SW480 (cell line): ENCODE measurements at places on chromosomes 13 and 19.

GRCh38 chr13:113465300-113465699 is 12.0 kb upstream of the ADPRHL1 start:
- DNase-seq, result no peak

GRCh38 chr19:2815923-2816322 is 3.7 kb upstream of the ZNF554 start:
- DNase-seq, result no peak

DNA sequence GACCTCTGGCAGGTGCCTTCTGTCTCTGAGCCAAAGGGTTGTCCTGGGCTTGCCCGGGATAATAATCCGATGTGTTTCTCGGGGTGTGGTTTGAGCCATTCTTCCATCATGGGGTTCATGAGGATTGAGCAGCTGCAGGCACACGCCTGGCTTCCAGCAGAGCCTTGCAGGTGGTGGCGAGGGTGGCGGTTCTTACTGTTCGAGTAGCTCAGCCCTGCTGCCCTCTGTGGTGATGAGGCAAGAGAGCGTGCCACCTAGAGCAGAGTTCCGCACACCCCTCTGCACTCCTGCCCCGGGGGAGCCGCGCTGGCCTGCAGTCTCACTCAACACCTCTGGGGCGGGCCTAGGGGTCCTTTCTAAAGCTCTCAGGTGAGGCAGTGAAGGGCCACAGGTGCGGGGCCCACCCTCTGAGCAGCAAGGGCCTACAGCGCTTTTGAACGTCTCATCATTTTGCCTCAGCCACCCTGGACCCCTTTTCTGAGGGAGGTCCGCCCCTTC is 3.8 kb downstream of the SCN1B start:
- no peak for DNase-seq

DNA sequence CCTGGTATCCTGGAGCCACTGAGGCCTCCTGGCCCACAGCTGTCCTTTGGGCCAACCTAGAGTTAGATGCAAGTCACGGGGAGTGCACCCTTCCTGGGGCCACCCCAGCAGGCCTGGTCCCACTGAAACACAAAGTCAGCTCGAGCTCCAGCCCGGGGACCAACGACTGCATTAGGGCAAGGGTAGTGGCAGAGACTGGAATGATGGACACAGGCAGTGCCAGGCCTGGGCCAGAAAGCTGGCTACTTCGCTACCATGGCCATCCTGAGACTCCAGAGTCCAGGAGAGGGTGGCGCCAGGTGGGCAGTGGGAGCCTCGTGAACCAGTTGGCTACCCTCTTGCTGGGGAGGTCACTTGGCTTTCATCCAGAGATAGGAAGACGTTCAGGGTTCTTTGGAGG is 22.2 kb upstream of the RNF17 start:
- no peak for DNase-seq

GRCh38 chr13:80477661-80478443 is 136.9 kb upstream of the SPRY2 start:
- no peak for DNase-seq

- DNase-seq, result no peak
Observed at GRCh38 chr19:8511573-8512101, 2.3 kb downstream of the ZNF414 start.

- no peak for DNase-seq
Observed at GRCh38 chr19:33211794-33212435, 13.7 kb downstream of the SLC7A10 start.

DNA sequence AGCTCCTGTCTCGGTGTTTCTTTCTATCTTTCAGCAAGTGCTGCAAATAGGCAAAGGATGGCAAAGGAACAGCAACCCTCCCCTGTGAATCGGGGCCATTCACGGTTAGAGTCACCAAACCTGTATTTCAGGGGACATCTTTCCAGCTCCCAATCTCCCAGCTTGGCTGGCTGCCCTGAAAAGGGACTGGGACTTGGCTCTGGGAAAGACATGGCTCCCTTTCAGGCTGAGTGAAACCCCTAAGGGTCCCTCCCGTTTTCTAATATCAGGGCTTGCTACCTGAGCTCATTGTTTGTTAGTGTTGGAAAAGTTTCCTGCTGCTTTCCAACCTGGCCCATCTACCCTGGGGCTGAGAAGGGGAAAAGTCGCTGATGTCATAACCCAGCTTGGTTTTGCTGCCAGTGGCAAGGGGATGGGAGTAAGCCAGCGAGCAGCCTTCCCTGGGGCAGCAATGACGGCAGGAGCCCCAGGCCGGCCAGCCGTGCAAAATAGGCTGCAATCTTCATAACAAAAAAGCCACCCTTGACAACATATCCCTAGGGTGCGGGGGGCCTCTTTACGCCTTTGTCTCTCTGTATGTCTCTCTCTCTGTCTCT is 29.9 kb downstream of the SERP2 start:
- peak; percentile 18 for DNase-seq

- no peak for DNase-seq
Observed at GRCh38 chr19:35773020-35773806, 2.2 kb upstream of the ARHGAP33 start.

GRCh38 chr19:48858984-48859710 is 9.3 kb downstream of the PLEKHA4 start:
- DNase-seq, result no peak

GRCh38 chr13:77422724-77423123 is 95.8 kb upstream of the MYCBP2 start:
- DNase-seq, result no peak

DNA sequence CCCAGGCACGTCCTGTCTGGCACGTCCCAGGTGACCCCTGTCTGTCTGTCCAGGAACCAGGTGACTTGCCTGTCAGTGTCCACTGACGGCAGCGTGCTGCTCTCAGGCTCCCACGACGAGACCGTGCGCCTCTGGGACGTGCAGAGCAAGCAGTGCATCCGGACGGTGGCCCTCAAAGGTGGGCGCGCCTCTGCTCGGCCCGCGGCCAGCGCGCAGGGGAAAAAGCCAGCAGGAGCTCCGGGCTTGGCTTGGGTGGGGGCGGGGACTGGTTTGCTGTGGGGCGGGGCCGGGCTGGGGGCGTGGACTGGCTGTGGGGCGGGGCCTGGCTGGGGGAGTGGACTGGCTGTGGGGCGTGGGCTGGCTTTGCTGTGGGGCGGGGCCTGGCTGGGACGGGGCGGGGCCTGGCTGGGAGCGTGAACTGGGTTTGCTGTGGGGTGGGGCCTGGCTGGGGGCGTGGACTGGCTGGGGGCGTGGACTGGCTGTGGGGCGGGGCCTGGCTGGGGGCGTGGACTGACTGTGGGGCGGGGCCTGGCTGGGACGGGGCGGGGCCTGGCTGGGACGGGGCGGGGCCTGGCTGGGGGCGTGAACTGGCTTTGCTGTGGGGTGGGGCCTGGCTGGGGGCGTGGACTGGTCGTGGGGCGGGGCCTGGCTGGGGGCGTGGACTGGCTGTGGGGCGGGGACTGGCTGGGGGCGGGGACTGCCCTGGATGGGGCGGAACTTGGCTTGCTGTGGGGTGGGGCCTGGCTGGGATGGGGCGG is 7.2 kb downstream of the WDR18 start:
- no peak for DNase-seq

GRCh38 chr19:16121967-16122366 is 10.3 kb downstream of the RAB8A start:
- DNase-seq, result no peak

DNA sequence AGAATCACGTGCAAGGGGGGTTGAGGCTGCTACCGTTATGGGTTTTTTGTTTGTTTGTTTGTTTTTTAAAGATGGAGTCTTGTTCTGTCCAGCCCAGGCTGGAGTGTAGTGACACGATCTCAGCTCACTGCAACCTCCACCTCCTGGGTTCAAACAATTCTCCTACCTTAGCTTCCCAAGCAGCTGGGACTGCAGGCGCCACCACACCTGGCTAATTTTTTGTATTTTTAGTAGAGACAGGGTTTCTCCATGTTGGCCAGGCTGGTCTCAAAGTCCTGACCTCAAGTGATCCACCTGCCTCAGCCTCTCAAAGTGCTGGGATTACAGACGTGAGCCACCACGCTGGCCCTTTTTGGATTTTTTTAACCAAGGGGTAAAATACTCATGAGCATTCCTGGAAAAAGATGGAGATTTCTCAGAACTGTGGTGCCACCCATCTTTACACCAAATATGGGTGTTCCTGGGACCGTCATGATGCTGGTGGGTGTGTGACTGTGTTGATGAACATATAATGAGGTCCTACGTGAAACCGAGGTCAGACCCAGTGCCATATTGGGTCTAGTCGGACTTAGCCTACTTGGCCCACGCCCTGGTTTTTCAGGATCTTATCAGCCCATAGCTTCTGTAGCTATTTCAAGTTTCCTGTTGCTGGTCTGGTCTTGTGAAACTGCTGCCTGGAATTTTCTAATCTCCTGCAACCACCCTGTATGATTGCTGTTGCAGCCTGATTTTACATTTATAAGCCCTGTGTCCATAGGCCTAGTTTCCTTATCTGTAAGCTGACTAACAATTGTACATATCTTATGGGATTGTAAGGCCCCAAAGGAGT is 6.2 kb downstream of the PPP1R15A start:
- no peak for DNase-seq

GRCh38 chr13:69921156-69921555 is 186.5 kb upstream of the ATXN8OS start:
- DNase-seq, result no peak

DNA sequence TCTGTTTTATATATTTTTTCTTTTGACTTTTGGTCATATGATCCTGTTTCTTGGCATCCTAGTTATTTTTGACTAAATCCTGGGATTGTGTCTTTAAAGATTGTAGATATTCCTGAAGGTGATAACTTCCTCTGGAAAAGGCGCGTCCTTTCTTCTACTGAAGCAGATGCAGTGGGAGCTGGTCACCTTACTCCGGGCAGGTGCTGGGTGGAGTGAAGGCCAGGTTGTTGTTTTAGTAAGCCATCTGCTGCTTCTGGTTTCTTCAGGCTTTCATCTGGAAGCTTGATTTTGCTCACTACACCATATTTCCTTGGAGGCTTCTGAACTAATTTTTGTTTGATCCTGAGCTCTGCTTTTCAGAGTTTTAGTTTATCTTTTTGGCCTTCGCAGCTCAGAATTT is 21.5 kb downstream of the URI1 start:
- no peak for DNase-seq

- no peak for DNase-seq
Observed at GRCh38 chr19:50332244-50333038, 3.3 kb upstream of the KCNC3 start.

GRCh38 chr19:35077411-35078223 is 36.1 kb downstream of the HPN start:
- no peak for DNase-seq

DNA sequence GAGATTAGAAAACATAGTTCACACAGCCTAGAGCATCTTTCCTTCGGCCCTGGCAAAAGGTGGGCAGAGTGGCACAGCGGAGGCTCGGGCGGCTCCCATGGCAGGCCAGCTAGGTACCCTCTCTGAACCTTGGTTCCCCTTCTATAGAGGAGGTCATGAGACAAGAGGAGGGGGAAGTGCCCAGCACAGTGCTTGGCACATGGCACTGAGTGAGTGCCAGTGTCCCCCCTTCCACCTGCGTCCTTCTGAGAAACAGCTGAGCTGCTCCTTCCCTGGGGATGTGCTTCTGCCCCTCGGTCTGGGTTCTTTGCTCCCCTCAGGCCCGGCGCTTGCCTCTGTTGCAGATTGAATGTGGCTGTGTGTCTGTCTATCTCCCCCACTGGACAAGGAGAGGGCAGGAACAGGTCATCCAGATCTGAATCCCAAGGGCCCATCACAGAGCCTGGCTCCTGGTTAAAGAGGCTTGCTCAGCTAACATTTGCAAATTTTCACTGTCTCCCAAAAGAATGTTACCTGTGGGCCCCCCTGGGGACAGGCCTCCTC is 165.6 kb downstream of the USP12 start:
- peak; percentile 16 for DNase-seq

GRCh38 chr19:16248380-16249023 is 50.8 kb downstream of the AP1M1 start:
- DNase-seq, result no peak

GRCh38 chr13:40813667-40814454 is 24.4 kb downstream of the SLC25A15 start:
- no peak for DNase-seq

DNA sequence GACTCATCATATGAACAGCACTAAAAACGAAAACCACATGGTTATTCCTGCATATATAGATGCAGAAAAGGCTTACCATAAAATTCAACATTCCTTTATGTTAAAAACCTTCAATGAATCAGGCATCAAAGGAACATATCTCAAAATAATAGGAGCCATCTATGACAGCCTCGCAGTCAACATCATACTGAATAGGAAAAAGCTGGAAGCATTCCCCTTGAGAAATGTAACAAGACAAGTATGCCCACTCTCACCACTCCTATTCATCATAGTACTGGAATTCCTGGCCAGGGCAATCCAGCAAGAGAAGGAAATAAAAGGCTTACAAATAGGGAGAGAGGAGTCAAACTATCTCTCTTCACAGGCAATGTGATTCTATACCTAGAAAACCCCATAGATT is 179.6 kb upstream of the HTR2A start:
- DNase-seq, result no peak

- DNase-seq, result peak; percentile 40
Observed at GRCh38 chr19:33063356-33063752, 1.3 kb downstream of the RHPN2 start.

GRCh38 chr19:48029431-48029830 is 14.4 kb downstream of the CABP5 start:
- DNase-seq, result no peak

DNA sequence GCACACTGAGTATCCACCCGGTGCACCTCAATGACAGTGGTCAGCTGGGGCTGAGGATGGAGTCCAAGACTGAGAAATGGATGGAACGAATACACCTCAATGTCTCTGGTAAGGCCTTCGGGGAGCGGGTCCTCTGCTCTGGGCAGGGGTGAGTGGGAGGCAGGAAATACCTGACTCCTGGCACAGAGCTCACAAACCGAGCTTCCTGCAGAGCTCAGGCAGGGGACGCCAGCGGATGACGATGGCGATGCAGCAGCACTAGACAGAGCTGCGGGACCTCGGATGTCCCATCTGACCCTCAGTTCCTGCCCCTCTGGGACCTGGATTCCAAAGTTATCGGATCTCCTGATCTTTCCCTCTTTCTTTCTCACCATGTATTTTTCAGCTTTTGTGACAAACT is 3.8 kb downstream of the CD22 start:
- DNase-seq, result no peak

GRCh38 chr13:33543089-33543459 is 257.5 kb upstream of the STARD13 start:
- no peak for DNase-seq

- DNase-seq, result no peak
Observed at GRCh38 chr13:90999401-90999800, 348.1 kb upstream of the MIR17HG start.
